Right atrium auricular region (tissue), 2 donors: ENCODE measurements at places on chromosomes 3 and 15. TPM values are rescaled to one million over a fixed set of nuclear protein-coding genes. Genes with fewer than 3 reads are reported as not detected.

DNA sequence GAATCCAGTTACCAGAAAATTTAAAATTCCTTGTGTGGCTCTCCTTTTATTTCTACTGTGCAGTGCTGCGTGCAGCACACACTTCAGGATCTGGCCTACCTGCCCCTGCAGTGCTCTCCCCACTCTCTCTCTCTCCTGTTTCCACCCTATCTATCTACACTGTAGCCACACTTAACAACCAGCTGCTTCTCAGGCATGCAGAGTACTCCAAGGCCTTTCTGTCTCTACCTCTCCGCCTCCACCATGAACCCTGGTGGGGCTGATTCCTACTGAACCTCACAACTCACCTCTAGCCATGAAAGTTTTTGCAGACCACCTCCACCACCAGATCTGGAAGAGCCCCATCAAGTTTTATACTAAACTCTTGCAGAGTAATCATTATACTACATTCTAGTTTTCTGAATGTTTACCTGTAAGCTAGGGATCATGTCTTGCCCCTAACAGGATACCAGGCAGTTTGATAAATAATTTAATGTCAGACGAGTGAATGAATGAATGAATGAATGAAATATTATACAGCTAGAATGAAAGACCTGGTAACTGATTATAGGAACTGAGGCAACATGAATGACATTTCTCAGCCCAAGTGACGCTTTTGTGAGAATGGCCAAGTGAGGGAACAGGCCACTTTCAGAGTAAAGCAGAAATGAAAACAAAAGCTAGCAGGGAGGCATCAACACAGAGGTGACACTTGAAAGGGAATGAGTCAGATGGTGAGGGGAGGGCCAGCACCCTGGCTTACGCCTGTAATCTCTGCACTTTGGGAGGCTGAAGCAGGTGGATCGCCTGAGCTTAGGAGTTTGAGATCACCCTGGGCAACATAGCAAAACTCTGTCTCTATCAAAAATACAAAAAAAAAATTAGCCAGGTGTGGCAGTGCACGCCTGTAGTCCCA lies 363.5 kb downstream of the FOXP1 start:
- DNase-seq = no peak

DNA sequence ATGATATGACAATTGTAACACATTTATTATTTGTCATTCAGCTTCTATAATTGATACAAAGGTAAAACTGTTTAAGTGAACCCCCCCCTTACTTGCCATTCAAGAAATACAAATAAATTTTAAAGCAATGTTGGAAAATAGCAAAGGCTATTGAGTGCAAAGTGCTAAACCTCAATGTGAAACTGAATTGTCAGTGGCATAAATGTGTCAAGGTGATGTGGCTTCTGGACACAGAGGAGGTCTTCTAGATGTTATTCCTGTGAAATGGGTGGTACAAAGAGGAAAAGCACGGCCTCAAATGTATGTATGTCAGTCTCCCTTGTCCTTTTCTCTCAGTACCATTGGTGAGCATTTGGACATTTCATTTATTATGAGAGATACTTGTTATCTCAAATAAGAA lies 149.4 kb downstream of the MCTP2 start:
- DNase-seq = no peak

GRCh38 chr3:56706629-56707028 lies 23.6 kb upstream of the TASOR start:
- no peak for DNase-seq

GRCh38 chr15:90181776-90182175 lies 19.4 kb upstream of the SEMA4B start:
- no peak for DNase-seq

Gene PEX11A
- total RNA-seq = 14.8 TPM
